ENCODE measurements at places on chromosomes 7 and 10. TPM values are rescaled to one million over a fixed set of nuclear protein-coding genes. Genes with fewer than 3 reads are reported as not detected.

DNA sequence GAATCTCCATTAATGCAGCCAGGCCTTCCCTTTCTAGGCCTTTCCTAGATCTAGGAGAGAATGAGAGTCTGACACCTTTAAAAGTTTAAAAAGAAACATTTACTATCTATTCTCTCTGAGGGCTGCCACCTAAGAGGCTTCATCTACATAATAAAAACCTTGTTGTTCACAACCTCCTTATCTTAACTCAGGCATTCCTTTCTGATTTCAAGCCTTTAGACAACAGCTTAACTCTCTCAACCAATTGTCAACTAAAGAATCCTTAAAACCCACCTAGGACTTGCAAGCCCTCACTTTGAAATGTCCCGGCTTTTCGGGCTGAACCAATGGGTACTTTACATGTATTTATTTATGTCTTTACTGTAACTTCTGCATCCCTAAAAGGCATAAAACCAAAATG is 64.3 kb upstream of the RET start:
- no peaks in the 10 kb centered on the region for H3K36me3 ChIP-seq
- no peak for DNase-seq
- H3K27me3 ChIP-seq = no peaks in the 10 kb centered on the region
- H3K4me3 ChIP-seq = no peak overlapping the region
- H3K27ac ChIP-seq = no peak overlapping the region

GRCh38 chr7:25859412-25860274 is 292.4 kb upstream of the NFE2L3 start:
- H3K36me3 ChIP-seq = no peaks in the 10 kb centered on the region
- H3K27me3 ChIP-seq = peaks cover 55% of the 10 kb centered on the region
- peak overlapping the region; percentile 97 for H3K27ac ChIP-seq
- no peak for DNase-seq
- peaks cover 44% of the 10 kb centered on the region for H3K4me1 ChIP-seq

DNA sequence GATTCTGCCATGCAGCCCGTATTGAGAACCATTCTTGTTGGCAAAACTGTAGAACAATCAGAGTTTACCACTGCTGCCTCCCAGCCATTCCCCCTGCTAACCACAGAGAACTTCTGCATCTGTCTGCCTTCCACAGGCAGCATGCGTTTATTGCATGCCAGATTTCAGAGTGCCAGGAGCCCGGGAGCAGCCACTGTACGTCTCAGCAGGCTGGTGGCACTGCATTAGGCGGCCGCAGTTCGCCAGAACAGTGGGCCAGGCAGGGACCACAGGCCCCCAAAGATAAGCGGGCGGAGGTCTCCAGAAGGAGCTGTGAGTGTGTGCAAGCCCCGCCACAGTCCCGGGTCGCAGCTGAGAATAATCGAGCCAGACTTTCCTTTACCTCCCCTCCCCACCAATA is 31.8 kb downstream of the ZNF467 start:
- peak; percentile 44 for DNase-seq
- H3K27ac ChIP-seq = no peak overlapping the region
- peaks cover 10% of the 10 kb centered on the region for H3K4me1 ChIP-seq
- peaks cover 6% of the 10 kb centered on the region for H3K27me3 ChIP-seq
- H3K36me3 ChIP-seq = no peaks in the 10 kb centered on the region

- H3K4me3 ChIP-seq = no peak overlapping the region
- no peaks in the 10 kb centered on the region for H3K4me1 ChIP-seq
- H3K27ac ChIP-seq = no peak overlapping the region
- no peaks in the 10 kb centered on the region for H3K27me3 ChIP-seq
These were observed 737.4 kb downstream of the TNS3 start for GRCh38 chr7:46844486-46844885.

DNA sequence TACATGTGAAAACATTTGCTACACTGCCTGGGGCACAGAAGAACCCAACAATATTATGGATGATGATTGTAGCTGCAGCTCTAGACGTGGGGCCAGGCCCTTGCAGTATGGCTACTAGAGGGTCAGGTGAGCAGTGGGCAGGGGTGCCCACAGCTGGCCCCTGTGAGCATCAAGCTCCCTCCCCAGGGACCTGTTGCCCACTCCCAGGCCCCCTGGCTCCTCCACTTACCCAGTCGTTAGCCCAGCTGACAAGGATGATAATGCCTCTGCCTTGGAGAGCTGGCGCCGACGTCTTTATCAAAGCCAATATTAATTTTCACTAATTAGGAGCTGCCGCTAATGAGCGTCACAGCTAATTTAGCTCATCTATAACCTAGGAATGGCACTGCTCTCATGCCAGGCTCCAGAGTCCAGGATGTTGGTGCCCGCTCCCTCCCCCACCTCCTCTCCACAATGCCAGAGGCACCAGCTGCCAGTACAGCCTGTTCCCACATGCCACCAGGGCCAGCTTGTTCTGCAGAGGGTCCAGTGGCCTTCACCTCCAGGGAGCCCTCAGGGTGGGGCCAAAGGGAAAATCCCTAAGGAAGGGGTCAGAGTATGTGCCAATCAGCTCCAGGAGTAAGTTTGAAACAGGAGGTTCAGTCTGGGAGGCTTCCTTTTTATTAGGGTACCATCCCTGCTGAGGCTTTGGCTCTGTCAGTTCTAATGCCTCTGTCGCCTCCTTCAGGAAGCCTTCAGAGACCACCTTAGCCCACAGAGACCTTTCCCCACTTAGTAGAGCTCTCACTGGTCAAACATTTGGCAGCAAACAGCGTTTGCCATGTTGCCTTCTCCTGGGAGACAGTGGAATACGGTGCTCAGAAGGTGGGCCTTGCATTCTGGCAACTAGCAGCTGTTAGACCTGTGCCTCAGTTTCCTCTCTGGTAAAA is 77.2 kb downstream of the CDH23 start:
- DNase-seq = no peak
- no peaks in the 10 kb centered on the region for H3K27me3 ChIP-seq

GRCh38 chr7:36855330-36855729 is 131.0 kb upstream of the AOAH start:
- no peaks in the 10 kb centered on the region for H3K27me3 ChIP-seq
- no peak overlapping the region for H3K4me3 ChIP-seq
- no peak overlapping the region for H3K27ac ChIP-seq

DNA sequence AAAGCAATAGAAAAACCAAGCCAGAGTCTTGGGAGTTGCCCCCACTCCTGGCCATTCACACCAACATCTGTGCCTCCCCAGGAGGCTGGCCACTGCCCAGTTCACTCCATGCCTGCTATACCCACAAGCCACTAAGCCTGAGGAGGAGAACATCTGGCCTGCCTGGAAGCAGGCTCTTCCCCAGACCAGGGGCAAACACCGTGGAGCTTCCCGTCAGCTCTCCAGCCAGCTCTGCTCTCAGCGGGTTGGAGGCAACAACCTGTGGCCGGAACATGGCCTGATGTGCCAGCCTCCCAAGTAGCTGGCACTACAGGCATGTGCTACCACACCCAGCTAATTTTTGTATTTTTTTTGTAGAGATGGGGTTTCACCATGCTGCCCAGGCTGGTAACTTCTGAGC is 9.1 kb upstream of the PTPRN2 start:
- H3K36me3 ChIP-seq = no peaks in the 10 kb centered on the region
- H3K27ac ChIP-seq = no peak overlapping the region
- H3K27me3 ChIP-seq = no peaks in the 10 kb centered on the region
- H3K4me3 ChIP-seq = no peak overlapping the region
- no peaks in the 10 kb centered on the region for H3K4me1 ChIP-seq
- no peak for DNase-seq

DNA sequence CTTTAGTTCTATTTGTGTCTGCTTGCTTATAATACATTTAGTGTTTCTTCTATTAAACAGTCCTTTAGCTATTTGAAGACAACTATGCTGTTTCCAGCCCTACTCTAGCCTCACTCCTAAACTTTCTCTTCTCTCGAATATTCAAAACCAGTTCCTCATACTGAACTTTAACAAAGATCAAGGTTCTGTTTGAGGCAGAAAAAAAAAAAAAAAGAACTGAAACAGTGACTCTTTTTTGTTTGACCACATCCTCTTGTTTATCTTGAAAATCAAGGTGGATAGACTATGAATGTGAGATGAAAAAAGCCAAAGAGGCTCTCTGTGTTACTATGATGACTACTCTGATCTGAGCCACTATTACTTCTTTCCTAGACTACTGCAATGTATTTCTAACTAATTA is 154.3 kb downstream of the ZNF365 start:
- no peak overlapping the region for H3K4me3 ChIP-seq
- H3K27me3 ChIP-seq = no peaks in the 10 kb centered on the region
- H3K27ac ChIP-seq = no peak overlapping the region
- no peaks in the 10 kb centered on the region for H3K36me3 ChIP-seq
- DNase-seq = peak; percentile 18
- H3K4me1 ChIP-seq = peaks cover 8% of the 10 kb centered on the region

- no peak overlapping the region for H3K27ac ChIP-seq
- peaks cover 13% of the 10 kb centered on the region for H3K4me1 ChIP-seq
- no peak overlapping the region for H3K4me3 ChIP-seq
- no peak for DNase-seq
- peaks cover 5% of the 10 kb centered on the region for H3K36me3 ChIP-seq
- H3K27me3 ChIP-seq = no peaks in the 10 kb centered on the region
These were observed 59.8 kb downstream of the ARID5B start for GRCh38 chr10:61961278-61961677.

DNA sequence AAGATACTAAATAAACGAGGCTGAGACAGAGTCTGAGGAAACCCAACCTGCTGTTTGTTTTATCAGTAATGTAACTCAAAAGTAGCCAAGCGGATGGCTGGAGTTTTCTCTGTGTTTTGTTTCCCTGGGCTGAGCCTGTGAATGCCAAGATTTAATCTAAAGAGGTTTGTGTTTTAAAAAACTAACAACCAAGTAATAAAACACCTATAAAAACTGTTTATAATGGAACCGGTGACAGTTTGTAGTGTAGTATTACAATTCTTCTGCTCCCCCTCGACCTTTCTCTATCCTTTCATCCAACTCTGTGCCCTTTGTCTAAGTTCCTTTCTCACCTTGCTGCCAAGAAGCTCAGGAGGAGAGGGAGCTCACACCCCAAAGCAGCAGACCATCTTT is 2.6 kb upstream of the KAT6B start:
- DNase-seq = no peak
- peaks cover 16% of the 10 kb centered on the region for H3K4me1 ChIP-seq
- no peak overlapping the region for H3K4me3 ChIP-seq
- H3K36me3 ChIP-seq = no peaks in the 10 kb centered on the region
- H3K27ac ChIP-seq = no peak overlapping the region

- H3K4me1 ChIP-seq = peaks cover 9% of the 10 kb centered on the region
- H3K27me3 ChIP-seq = peaks cover 23% of the 10 kb centered on the region
- H3K36me3 ChIP-seq = no peaks in the 10 kb centered on the region
- no peak within 1 kb of the TSS for H3K27ac ChIP-seq
- H3K4me3 ChIP-seq = peak within 1 kb of the TSS; percentile 68
These were observed at the start of gene SLC16A9 for GRCh38 chr10:59709395-59710125. Gene SLC16A9 (minus strand): TSS chr10:59709850. CDS start chr10:59684291, 25,559 bp downstream.

DNA sequence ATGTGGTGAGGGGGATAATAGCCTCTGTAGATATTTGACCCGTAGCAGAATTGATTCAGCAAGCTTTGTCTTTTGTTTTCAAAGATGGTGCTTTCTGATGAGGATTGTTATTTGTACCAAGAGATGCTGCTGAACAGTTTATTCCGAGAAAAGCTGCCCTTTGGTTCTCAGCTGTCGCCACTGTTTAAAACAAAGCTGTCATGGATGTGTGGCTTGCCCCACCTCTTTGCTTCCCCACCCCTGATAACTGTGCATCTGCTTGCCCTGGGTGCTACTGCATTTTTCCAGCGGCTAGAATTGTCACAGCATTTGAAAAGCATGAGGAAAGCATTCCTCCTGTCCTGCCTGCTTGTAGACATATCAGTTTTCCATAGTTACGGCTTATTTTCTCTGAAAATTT is 226.9 kb upstream of the CSTF2T start:
- no peak overlapping the region for H3K4me3 ChIP-seq
- H3K27ac ChIP-seq = peak overlapping the region; percentile 49
- DNase-seq = peak; percentile 58
- no peaks in the 10 kb centered on the region for H3K36me3 ChIP-seq

- no peak for DNase-seq
- no peaks in the 10 kb centered on the region for H3K27me3 ChIP-seq
- H3K4me1 ChIP-seq = no peaks in the 10 kb centered on the region
- no peak overlapping the region for H3K4me3 ChIP-seq
These were observed 57.6 kb downstream of the BTRC start for GRCh38 chr10:101411598-101411997.

DNA sequence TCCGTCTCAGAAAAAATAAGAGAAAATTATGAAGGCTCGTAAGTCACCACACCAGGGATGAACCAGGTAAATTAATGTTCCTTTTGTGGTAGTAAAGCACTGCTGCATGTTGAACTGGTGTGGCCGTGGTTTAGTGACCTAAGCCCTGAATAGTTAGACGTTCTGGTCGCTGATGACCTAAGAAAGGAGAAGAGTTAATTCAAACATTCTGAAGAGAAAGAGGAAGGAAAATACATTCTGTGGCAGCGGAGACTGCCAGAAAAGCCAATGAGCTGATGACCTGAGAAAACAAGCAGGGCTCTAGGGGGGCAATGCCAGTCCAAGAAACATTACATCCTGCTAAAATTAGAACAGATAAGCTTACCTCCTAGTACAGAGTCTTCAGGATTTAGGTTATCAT is 17.5 kb downstream of the DNAJC9 start:
- H3K36me3 ChIP-seq = peaks cover 23% of the 10 kb centered on the region
- no peak overlapping the region for H3K27ac ChIP-seq
- no peaks in the 10 kb centered on the region for H3K4me1 ChIP-seq
- H3K4me3 ChIP-seq = no peak overlapping the region
- no peak for DNase-seq

- H3K36me3 ChIP-seq = peaks cover 8% of the 10 kb centered on the region
- H3K27me3 ChIP-seq = no peaks in the 10 kb centered on the region
These were observed 59.7 kb downstream of the ELFN1 start for GRCh38 chr7:1729773-1730172.

- no peaks in the 10 kb centered on the region for H3K36me3 ChIP-seq
- H3K27ac ChIP-seq = no peak overlapping the region
- DNase-seq = peak; percentile 35
- H3K4me3 ChIP-seq = no peak overlapping the region
- H3K4me1 ChIP-seq = no peaks in the 10 kb centered on the region
These were observed 130.6 kb upstream of the SLC26A5 start for GRCh38 chr7:103576641-103577040.

DNA sequence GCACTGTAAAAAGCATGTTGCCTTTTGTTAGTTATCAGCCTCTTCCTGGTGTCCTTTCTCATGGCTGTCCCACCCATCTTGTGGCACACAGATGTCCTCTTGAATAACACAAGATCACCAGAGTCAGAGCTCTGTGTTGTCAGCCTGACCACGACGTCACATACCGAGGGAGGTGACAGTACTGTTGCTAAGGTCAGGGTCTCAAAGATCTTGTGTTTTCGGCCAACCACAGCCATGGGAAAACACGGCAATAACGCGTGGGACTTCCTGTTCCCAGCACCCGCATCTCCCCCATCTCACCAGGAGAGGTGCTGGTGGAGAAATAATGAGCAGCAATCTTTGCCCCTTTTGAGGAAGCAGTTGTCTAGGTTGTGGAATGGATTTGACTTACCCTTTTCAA is 40.4 kb downstream of the NPVF start:
- no peak for DNase-seq
- no peak overlapping the region for H3K4me3 ChIP-seq
- peaks cover 3% of the 10 kb centered on the region for H3K27me3 ChIP-seq
- no peaks in the 10 kb centered on the region for H3K4me1 ChIP-seq
- H3K27ac ChIP-seq = no peak overlapping the region
- H3K36me3 ChIP-seq = no peaks in the 10 kb centered on the region

PKD1L1 gene
- 1.9 TPM for polyA plus RNA-seq

ZNF32 gene
- 48.3 TPM for polyA plus RNA-seq

ASAH2 gene
- 0.23 TPM for polyA plus RNA-seq

LRRC18 gene
- 0.20 TPM for polyA plus RNA-seq

GSDME gene
- 8.9 TPM for polyA plus RNA-seq

Measured in muscle of leg (tissue), 16 donors.